B cell (primary cell): ENCODE measurements at places on chromosomes 12 and 14. TPM values are rescaled to one million over a fixed set of nuclear protein-coding genes. Genes with fewer than 3 reads are reported as not detected.
A peak's percentile ranks its signal among the peaks of the same experiment; 100 is the strongest.

DNA sequence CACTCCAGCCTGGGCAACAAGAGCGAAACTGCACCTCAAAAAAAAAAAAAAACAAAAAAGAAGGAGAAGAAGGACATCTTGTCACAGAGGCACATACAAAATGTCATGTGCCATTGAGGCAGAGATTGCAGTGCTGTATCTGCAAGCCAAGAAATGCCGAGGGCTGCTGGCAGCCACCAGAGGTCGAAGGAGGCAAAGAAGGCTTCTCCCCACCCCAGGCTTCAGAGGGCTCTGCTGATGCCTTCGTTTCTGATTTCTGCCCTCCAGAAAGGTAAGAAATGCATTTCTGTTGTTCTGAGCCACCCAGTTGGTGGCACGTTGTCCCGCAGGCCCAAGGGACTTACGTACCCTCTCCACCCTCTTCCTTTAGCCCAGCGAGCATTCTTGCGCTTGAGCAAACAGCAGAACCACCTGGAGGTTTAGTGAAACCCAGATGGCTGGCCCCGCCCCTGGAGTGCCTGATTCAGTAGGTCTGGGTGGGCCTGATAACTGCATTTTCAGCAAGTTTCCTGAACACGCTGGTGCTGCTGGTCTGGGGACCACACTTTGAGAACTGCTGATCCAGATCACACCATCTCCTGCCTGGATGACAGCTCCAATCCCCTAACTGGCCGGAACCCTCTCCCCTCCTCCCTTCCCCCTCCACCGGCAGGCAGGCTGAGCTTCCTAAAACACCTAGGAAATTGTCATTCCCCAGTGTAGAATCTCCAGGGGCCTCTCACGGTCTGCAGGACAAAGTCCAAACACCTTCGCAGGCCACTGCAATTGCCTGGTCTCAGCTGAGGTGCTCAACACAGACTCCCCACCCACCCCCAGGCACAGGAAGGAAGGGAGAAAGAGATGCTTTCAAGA is 21.1 kb upstream of the SCARB1 start:
- peak; percentile 88 for DNase-seq

GRCh38 chr14:77158175-77158881 is 16.7 kb upstream of the ZDHHC22 start:
- DNase-seq, result no peak

GRCh38 chr14:54650331-54650958 is 83.5 kb downstream of the SAMD4A start:
- DNase-seq, result no peak

ZNF385A gene
- 5.1 and 5.3 TPM in 2 replicates for total RNA-seq

GRCh38 chr12:124370851-124371250 is 76.0 kb downstream of the RFLNA start:
- no peak for DNase-seq

EXOC5 gene
- total RNA-seq, result 56.6 and 60.0 TPM in 2 replicates

OR4K13 gene
- total RNA-seq, result not detected in 2 replicates

ELK3 gene
- total RNA-seq, result 77.7 and 87.1 TPM in 2 replicates

- no peak for DNase-seq
Measured at GRCh38 chr14:51564986-51565604, 86.6 kb upstream of the FRMD6 start.

ENDOU gene
- total RNA-seq, result not detected in 2 replicates

GRCh38 chr14:58066115-58066514 is 85.9 kb downstream of the ARMH4 start:
- no peak for DNase-seq

DNA sequence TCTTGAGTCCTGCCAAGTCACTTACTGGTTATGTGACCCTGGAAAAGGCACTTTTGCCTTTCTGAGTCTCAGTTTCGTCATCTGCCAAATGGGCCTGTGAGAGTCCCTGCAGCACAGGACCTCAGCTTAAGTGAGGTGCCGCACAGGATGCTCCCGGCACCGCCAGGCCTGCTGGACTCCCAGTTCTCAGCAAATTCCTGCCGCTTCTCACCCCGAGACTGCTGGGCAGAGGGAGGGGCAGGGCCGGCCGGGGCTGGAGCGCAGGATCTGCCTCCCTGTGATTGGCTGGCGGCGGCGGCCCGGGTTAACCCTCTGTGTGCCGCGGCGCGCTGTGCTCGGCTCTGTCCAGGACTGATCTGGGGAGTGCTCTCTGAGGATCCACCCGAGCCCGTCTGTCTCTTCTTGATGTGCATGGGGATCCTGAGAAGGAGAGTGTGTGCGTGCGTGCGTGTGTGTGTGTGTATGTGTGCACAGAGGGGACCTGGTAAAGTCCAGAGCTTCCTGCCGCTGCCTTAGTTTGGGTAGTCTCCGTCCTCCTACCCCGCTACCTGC is 8.6 kb downstream of the SETD1B start:
- no peak for DNase-seq

DEGS2 gene
- total RNA-seq, result 5.8 and 6.4 TPM in 2 replicates

HOXC10 gene
- total RNA-seq, result not detected in 2 replicates

PRKD1 gene
- 3.3 and 4.3 TPM in 2 replicates for total RNA-seq

FIGNL2 gene
- total RNA-seq, result 0.79 and 1.0 TPM in 2 replicates

ARHGAP5 gene
- total RNA-seq, result 62.4 and 65.0 TPM in 2 replicates

RNFT2 gene
- 18.2 and 23.0 TPM in 2 replicates for total RNA-seq

CMA1 gene
- not detected in 2 replicates for total RNA-seq
